Suprapubic skin (tissue), 4 donors: ENCODE measurements at places on chromosomes 7 and 10.
A peak's percentile ranks its signal among the peaks of the same experiment; 100 is the strongest.

GRCh38 chr10:62924344-62924748 lies 108.2 kb upstream of the EGR2 start:
- H3K27ac ChIP-seq, result no peak overlapping the region
- no peaks in the 10 kb centered on the region for H3K36me3 ChIP-seq
- H3K27me3 ChIP-seq, result no peaks in the 10 kb centered on the region
- DNase-seq, result no peak

GRCh38 chr7:52455571-52455970 lies 579.9 kb upstream of the POM121L12 start:
- no peaks in the 10 kb centered on the region for H3K36me3 ChIP-seq
- no peak overlapping the region for H3K4me3 ChIP-seq
- H3K27me3 ChIP-seq, result no peaks in the 10 kb centered on the region
- H3K4me1 ChIP-seq, result no peaks in the 10 kb centered on the region
- no peak for DNase-seq

DNA sequence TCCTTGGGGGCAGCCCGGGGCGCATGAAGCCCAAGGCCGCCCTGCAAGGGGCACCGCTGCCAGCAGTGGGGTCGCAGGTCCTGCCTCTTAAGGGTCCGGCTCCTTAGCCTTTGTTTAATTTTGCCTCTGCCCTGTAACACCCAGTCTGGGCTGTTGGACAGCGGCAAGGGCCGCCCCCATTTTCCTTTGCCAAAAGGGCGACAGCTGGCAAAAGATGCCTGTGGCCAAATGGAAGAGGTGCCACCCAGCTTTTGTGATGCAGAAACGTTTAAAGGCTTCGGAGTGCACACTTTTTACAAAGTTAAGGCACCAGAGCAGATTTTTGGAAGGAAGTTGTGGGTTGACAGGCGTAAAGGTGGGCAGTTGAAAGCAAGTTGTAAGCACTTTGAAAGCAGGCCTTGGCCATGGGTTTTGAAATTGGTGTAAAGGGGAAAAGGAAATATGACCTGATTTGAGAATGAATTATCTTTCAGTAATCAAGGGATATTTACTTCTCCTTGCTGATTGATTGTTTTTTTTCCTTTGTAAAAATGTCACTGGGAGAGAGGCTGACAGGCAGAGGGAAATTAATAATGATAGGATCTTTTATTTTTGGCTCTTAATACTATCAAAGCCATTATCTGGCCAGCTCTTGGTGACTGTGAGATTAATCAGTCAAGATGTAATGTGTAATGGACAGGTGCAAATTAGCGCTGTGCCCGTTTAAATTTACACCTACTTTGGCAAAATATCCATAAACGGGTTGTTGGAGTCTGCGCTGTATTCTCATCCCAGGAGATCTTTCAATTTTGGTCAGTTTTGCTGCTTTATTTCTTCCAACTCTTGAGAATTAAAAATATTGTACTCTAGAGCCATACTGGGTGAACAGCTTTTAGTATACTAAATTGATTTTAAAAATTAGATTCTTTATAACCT lies 1.2 kb downstream of the CASD1 start:
- peaks cover 26% of the 10 kb centered on the region for H3K4me1 ChIP-seq
- no peaks in the 10 kb centered on the region for H3K36me3 ChIP-seq
- H3K27ac ChIP-seq, result peak overlapping the region; percentile 95
- H3K27me3 ChIP-seq, result no peaks in the 10 kb centered on the region
- DNase-seq, result no peak

GRCh38 chr10:90635111-90635765 lies 222.6 kb downstream of the HTR7 start:
- no peaks in the 10 kb centered on the region for H3K4me1 ChIP-seq
- no peak overlapping the region for H3K4me3 ChIP-seq

DNA sequence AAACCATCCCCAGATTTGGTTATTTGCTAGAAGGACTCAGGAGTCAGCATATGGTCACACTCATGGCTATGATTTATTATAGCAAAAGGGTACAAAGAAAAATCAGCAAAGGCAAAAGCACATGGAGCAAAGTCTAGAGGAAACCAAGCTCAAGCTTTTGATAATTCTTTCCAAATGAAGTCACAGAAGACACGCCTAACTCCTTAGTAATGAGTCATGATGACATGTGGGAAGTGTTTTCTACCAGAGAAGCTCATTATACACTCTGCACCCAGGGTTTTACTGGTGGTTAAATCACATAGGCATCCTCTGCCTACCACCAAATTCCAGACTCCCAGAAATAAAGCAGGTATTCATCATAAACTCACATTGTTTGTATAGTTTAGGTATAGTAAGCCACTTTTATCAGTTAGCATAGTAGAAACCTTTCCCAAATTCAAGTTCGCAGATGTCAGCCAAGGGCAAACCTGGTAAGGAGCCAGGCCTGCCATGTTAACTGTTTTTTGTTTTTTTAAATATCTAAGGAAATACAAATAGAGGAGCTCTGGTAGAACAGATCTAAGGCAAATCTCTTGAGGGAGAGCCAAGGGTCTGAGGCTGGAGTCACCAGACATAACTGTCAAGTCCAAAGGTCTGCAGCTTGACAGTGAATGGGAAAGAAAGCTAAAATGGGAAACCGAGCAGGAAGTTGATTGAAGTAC lies 15.4 kb upstream of the HIBADH start:
- no peak for DNase-seq
- peak overlapping the region; percentile 86 for H3K27ac ChIP-seq
- no peaks in the 10 kb centered on the region for H3K36me3 ChIP-seq
- no peaks in the 10 kb centered on the region for H3K27me3 ChIP-seq

DNA sequence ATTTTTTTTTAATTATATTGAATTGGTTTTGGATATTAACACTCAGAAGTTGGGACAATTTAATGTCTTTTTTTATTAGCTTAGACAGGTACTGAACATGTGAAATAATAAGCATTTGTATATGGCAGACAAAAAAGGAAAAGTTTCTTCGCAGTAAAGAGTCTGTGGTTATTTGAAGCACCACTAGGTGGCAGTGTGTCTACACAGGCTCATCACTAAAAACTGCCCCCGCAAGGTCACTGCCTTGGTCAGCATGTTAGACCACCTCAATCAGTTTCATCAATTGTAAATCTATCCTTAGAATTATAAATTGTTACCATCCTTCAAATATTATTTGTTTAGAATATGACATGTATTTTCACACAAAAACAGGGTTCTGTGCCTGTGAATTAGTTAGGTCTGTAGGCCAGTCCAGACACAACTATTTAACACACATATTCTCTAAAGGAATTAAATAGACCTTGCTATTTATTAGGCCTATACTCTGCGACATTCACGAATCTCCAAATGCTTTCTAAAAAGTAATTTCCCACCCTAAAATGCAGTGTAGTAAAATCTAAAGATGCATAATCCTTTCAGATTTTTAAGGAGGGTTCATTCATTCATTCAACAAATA lies 17.0 kb downstream of the PNLIPRP3 start:
- no peaks in the 10 kb centered on the region for H3K36me3 ChIP-seq
- no peak overlapping the region for H3K4me3 ChIP-seq
- H3K27me3 ChIP-seq, result no peaks in the 10 kb centered on the region
- DNase-seq, result no peak

DNA sequence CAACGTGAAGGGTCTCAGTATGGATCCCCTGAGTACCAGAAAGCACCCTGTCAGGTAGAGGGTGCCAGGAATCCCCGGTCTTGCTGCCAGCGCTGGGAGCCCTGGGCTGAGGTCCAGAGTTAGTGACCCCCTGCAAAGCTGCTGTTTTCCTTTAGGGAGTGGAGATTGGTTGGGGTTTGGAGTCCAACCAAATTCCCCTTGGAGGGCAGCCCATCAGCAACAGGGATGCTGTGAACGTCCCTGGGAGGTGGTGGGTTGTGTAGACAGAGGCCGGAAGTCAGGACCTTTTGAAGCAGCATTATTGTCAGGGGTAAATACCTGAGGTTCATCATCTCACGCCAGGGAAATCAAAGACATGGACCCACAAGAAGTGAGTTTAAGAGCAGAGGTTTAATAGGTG lies 104.2 kb downstream of the COL26A1 start:
- peaks cover 11% of the 10 kb centered on the region for H3K27me3 ChIP-seq
- H3K36me3 ChIP-seq, result no peaks in the 10 kb centered on the region
- no peak for DNase-seq
- H3K4me1 ChIP-seq, result no peaks in the 10 kb centered on the region

- H3K4me1 ChIP-seq, result peaks cover 18% of the 10 kb centered on the region
- no peak for DNase-seq
- H3K27me3 ChIP-seq, result no peaks in the 10 kb centered on the region
- H3K4me3 ChIP-seq, result no peak overlapping the region
- no peak overlapping the region for H3K27ac ChIP-seq
Observed at GRCh38 chr10:71331736-71332135, 12.7 kb downstream of the SLC29A3 start.

DNA sequence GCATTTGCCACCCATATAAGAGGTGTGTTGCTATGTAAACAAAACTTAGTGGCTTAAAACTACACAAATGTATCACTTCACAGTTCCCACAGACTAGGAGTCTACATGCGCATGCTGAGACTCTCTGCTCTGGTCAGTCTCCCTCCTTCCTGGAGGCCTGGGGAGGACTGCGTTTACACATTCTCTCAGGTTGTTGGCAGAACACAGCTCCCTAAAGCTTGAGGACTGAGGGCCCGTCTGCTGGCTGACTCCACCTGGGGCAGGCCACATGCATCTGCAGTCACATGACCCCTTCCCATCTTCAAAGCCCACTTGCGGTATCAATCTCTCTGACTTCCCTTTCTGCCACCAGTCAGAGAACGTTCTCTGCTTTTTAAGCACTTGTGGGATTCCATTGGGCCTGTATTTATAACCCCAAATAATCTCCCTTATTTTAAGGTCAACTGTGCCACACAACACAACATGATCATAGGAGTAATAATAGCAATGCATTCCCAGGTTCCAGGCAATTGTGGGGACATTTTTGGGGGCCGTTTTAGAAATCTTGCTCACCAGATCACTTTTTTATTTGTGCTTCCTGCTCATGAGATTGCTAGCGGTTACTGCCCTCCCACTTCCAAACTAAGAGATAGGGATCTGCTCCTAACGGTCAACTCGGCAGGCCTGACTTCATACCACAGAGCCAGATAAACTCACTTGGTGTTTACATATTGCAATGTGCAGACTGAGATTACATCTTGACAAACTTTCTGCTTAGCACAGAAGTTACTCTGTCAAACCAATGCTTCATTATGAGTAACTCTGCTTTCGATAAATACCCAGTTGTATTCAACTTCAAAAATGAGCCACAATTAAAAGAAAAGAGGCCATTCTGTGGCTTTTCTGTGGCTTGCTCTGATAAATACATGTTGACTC lies 96.3 kb downstream of the ALOX5 start:
- no peak for DNase-seq
- H3K27me3 ChIP-seq, result no peaks in the 10 kb centered on the region
- H3K27ac ChIP-seq, result no peak overlapping the region

GRCh38 chr10:77359950-77360520 lies 277.6 kb downstream of the KCNMA1 start:
- H3K4me3 ChIP-seq, result no peak overlapping the region
- no peaks in the 10 kb centered on the region for H3K36me3 ChIP-seq
- no peaks in the 10 kb centered on the region for H3K4me1 ChIP-seq
- H3K27ac ChIP-seq, result no peak overlapping the region

- H3K4me3 ChIP-seq, result no peak overlapping the region
- no peak overlapping the region for H3K27ac ChIP-seq
- peaks cover 5% of the 10 kb centered on the region for H3K36me3 ChIP-seq
- no peak for DNase-seq
- H3K4me1 ChIP-seq, result peaks cover 4% of the 10 kb centered on the region
Observed at GRCh38 chr7:22156205-22156604, 200.7 kb downstream of the RAPGEF5 start.

GRCh38 chr7:67505449-67505848 lies 508.8 kb downstream of the TYW1 start:
- no peak for DNase-seq
- no peak overlapping the region for H3K4me3 ChIP-seq
- H3K4me1 ChIP-seq, result no peaks in the 10 kb centered on the region

GRCh38 chr10:50619882-50620281 lies 3.9 kb downstream of the SGMS1 start:
- no peak overlapping the region for H3K4me3 ChIP-seq
- H3K27me3 ChIP-seq, result no peaks in the 10 kb centered on the region
- DNase-seq, result no peak
- peaks cover 46% of the 10 kb centered on the region for H3K4me1 ChIP-seq

DNA sequence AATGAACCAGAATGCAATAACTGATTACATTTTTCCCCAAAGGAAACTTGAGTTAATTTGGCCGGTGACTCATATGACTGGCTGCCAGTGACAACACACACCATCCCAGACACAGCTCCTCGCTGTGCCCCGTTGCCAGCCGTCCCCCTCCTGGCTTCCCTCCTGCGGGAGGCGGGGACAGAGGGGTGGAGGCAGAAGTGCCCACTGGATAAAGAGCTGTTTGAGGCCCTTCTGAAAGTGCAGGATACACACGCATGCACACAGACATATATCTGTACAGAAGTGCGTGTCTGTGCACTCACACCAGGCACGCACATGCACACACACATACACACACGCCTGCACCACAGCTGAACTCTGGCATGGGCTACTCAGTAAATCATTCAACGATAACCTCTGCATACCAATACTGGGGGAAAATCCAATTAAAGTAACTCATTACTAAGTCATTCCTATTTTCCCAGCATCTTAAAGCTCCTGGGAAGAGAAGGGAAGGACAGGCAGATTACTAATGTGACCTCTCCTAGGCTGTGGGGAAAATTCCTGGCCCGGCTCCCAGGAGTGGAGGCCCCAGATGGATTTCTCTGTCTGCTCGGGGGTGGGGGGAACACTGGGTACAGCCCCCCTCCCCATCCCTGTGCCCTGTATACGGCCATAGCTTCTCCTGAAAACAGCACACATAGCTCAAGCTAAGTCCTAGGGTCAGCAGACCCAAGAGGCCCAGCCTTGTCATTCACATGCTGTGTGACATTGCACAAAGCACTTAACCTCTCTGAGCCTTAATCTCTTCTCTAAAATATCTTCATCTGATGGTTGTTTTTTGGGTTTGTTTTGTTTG lies 52.3 kb upstream of the MYL10 start:
- peaks cover 9% of the 10 kb centered on the region for H3K4me1 ChIP-seq
- H3K36me3 ChIP-seq, result no peaks in the 10 kb centered on the region
- no peak overlapping the region for H3K27ac ChIP-seq
- DNase-seq, result no peak
- H3K27me3 ChIP-seq, result no peaks in the 10 kb centered on the region

- no peaks in the 10 kb centered on the region for H3K27me3 ChIP-seq
- H3K36me3 ChIP-seq, result no peaks in the 10 kb centered on the region
- H3K4me1 ChIP-seq, result peaks cover 4% of the 10 kb centered on the region
- no peak overlapping the region for H3K27ac ChIP-seq
- H3K4me3 ChIP-seq, result no peak overlapping the region
Observed at GRCh38 chr10:92108120-92108519, 182.8 kb downstream of the CPEB3 start.
